ENCODE measurements at places on chromosomes 3 and 15. TPM values are rescaled to one million over a fixed set of nuclear protein-coding genes. Genes with fewer than 3 reads are reported as not detected.

KLHL40 gene
- 0.07 TPM for polyA plus RNA-seq

DNA sequence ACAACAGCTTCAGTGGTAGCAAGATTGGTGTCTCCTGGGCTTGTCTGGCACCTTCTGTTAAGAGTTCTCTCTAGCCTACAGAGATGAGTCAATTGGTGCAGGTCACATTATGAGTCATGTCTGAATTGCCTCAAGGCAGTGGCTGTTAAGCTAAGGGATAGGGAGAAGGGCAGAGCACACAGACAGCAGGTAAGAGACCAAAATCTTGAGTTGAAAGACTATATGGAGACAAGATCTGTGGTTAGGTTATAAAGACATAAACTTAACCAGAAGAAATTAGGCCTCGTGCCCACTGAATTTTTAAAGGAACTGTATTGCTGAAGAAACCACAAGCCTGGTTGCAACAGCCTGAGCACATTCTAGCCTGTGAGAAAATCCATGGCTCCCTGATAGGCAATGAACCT, 19.2 kb upstream of the KPNA1 start:
- no peak for DNase-seq

CMTM6 gene
- polyA plus RNA-seq: 67.1 TPM

- no peak for DNase-seq
Measured at GRCh38 chr3:136949708-136950107, 8.1 kb upstream of the IL20RB start.

RETNLB gene
- not detected for polyA plus RNA-seq

- DNase-seq: no peak
Measured at GRCh38 chr3:157079676-157080369, 80.1 kb downstream of the CCNL1 start.

SPG11 gene
- polyA plus RNA-seq: 70.0 TPM

DNA sequence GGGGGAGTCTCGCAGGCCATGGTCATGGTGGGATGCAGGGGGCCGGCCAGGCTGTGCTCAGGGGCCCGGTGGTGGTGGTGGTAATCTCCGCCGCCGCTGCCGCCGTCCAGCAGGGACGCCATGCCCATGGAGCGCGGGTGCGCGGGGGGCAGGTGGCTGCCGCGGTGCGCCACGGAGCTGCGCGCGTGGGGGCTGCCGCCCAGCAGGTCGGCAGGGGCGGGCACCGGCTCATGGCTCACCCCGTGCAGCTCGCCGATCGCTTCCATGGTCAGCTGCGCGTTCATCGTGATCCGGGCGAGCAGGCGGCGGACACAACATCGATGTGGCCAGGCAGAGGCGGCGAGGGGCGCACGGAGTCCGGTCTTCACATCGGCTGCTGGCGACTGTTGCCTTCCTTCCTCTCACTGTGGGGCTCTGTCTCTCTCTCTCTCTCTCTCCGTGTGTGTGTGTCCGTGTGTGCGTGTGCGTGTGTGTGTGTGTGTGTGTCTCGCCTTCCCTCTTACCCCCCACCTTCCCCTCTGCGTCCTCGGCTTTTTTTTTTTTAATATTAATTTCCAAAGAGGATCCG, 451 bp downstream of the ONECUT1 start:
- DNase-seq: no peak

EHHADH gene
- polyA plus RNA-seq: 21.8 TPM

GRCh38 chr3:172973799-172974198, 167.2 kb downstream of the SPATA16 start:
- no peak for DNase-seq

DNA sequence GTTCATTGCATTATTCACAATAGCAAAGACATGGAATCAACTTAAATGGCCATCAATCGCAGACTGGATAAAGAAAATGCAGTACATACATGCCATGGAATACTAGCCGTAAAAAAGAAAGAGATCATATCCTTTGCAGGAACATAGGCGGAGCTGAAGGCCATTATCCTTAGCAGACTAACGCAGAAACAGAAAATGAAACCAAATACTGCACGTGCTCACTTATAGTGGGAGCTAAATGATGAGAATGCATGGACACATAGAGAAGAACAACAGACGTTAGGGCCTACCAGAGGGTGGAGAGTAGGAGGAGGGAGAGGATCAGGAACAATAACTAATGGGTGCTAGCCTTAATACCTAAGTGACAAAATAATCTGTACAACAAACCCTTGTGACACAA, 57.9 kb downstream of the RASA2 start:
- DNase-seq: no peak

DNA sequence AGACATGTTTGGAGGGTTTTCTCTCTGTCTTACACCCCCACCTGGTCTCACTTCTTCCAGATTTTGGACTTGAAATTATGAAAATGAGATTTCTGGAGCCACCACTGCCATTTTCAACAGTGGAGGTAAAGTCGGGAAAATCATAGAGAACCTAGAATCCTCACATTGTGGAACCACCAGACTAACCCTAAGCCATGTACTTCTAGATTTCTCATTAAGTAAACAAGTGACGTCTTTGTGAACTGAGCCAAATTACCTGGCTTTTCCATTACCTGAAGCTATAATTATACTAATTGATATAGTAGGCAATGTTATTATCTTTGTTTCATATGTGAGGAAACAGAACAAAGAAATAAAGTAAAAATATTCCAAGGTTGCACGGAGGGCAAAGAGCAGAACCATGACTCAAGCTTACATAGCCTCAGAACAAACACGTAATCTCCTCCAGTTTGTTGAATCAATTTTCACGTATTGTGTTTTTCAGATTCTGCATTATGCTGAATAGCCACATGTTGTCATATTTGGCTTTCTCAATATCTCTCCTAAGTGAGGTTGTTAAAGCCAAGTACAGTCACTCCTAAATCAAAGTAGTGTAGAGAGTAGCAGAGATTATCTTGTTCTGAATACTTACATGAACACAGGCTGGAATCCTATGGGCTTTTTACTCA, 101.3 kb upstream of the CMC1 start:
- DNase-seq: no peak

GRCh38 chr3:159825216-159825854, 163.3 kb upstream of the IL12A start:
- no peak for DNase-seq

- no peak for DNase-seq
Measured at GRCh38 chr3:151611419-151611818, 122.3 kb upstream of the AADACL2 start.

DNA sequence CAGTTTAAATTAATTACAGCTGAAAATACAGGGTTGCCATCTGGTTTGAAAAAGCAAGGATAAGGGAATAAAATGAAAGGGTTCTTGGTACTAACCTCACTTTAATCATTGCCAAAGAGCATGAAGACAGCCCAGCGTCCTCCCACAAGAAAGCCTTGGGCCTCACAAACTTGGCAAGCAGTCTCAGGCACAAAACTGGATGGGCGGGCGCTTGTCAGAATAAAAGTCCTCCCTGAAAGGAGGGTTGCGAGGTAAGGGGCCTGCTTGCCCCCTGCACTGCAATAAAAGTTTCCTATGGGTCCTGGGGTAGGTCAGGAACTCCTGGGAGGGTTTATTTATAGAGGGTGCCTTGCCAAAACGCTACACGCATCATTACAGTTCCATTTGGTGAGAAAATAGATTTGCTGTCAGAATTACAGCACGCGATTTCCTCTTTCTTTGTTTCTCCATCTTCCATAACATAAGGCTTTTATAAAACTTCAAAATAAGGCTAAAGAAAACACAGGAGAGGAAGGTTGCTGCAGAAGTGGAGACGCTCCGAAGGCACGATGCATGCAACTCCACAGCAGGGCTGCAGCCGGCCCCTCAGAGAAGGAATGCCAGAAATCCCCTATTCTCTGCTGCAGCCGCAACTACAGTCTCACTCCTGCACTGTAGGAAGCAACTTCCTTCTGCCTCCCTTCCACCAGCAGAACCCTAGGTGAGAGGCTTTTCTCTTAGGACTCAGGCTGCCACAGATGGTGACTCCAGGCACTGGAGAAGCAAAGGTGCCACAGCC, 61.3 kb downstream of the VGLL4 start:
- DNase-seq: peak; percentile 87
